Stimulated activated CD8-positive, alpha-beta memory T cell treated with anti-CD3 and anti-CD28 coated beads, Interleukin-7, amount 100 ng/mL, for 4 hours (primary cell): ENCODE measurements at places on chromosomes 16 and 17.

DNA sequence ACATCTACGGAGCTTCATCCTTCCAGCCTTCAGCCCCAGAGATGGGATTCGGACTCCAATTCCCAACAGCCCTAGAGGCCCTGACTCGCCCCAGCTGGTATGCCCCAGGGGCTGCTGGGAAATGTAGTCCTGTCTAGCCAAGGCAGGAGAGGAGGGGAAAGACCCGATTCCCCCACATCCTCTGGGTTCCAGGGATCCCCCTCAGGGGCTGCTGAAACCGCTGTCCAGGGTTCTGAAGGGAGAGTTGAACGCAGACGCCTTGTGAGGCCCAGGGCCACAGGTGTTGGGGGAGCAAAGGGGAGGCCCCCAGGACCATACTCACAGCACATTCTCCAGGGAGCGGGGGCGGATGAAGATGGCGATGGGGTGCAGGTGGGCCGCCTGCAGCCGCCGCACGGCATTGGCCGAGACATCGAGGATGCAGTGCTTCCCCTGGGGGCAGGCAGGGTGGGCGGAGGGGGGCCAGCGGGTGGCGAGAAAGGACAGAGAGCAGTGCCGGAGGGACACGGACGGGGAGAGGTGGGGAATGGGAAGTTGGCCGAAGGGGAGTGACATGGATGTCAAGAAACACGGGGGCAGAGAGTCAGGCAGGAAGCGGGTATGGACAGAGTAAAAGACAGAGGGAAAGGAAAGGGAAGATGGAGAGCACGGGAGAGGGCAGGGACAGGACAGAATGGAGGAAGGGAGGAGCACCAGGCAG, 12.6 kb upstream of the ASGR1 start:
- DNase-seq: no peak

DNA sequence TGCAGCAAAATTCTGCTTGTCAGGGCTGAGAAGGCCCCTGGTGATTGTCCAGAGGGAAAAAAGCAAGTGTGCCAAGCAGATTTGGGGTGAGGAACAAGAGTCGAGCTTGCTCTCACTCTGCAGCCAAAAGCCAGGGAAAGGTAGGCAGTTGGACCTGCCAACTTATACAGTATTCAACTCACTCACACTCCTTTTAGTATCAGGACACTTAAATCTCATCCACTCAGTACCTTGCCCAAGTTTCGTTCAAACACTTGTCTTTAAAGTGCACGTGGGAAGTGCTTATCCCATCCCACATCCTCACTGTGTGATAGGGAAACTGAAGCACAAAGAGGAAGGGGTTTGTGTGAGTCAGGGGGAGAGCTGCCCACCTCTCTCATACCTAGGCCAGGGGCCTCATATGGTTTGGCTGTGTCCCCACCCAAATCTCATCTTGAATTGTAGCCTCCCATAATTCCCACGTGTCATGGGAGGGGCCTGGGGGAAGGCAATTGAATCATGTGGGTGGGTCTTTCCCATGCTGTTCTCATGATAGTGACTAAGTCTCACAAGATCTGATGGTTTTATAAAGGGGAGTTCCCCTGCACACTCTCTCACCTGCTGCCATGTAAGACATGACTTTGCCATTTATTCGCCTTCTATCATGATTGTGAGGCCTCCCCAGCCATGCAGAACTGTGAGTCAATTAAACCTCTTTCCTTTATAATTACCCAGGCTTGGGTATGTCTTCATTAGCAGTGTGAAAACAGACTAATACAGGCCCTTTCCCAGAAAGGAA, 25.6 kb upstream of the CES5A start:
- DNase-seq: no peak

DNA sequence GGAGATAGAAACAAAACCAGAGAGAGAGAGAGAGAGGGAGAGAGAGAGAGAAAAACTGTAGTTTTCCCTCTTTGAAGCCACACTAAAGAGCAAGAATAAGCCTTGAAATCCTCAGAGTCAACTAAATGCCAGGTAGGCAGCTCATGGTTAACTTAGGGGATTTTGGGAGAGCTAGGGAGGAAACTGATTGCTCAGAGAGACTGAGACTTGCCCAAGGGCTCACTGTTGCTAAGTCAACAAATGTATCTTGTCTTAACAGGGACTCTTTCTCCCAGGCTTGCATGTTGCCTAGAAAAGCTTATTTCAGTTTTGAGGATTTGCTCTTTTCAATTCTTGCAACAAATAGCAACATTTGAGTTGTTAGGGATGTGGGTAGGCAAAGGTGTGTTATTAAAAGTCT, 4.5 kb upstream of the SLC5A11 start:
- DNase-seq: no peak

GRCh38 chr16:70653406-70653805, 7.0 kb downstream of the IL34 start:
- DNase-seq: no peak

GRCh38 chr17:82972836-82973372, 106.5 kb upstream of the METRNL start:
- DNase-seq: no peak

DNA sequence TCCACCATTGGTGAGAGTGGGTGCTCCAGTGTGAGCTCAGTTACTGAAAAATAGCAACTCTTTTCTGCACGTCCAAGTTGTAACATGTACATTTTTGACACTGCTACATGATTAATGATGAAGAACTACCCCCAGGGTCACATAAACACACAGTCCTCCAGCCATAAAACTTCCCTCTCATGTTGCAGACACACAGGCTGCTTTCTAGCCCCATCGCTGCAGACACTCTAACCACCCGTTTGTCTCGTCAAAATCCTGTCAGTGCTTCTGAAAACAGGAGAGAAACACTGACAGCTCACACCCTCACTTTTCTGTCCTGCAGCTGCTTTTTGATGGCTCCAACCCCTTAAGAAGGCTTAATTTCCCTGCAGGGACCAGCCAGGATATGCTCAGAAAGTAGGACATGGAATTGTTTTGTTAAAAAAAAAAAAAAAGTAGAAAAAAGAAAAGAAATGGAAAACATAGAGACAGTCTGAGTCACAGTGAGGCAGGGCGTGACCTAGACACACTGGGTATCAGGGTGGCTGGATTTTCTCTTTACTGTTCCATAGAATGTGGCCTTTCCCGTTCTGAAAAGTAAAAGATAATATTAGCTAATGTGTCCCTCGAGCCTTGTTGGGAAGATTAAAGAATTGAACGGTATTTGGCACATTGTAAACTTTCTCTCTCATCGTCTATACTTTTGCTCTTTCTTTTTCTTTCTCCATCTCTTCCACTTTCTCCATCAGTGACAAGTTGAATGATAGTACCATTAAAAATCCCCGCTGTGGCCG, 20.7 kb upstream of the CCL5 start:
- DNase-seq: no peak

GRCh38 chr17:45050481-45051059, 862 bp downstream of the DCAKD start:
- peak; percentile 21 for DNase-seq

- no peak for DNase-seq
These were observed 221.9 kb upstream of the CACNG5 start for GRCh38 chr17:66612993-66613392.

GRCh38 chr16:65772134-65772732, 594.3 kb upstream of the CDH5 start:
- no peak for DNase-seq

GRCh38 chr17:7217113-7217987, 2.3 kb downstream of the DLG4 start:
- DNase-seq: no peak

DNA sequence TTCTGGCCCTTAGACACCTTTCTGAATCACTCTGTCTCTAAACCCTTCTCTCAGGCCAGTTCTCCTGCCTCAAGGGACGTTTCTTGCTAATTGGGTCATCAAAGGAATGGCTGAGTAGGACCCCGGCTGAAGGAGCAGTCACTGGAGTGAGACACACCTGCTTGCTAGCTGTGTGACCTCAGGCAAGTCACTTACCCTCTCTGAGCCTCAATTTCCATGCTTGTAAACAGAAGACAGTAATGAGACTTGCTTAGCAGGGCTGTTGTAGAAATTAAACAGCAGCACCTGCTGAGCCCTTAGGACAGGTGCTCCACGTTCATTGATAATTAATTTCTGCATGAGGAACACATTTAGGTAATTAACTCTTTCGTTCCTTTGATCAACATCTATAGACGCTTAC, 6.8 kb downstream of the CIBAR2 start:
- DNase-seq: no peak

- DNase-seq: peak; percentile 77
These were observed 304.4 kb downstream of the SEC14L1 start for GRCh38 chr17:77444984-77445759.

DNA sequence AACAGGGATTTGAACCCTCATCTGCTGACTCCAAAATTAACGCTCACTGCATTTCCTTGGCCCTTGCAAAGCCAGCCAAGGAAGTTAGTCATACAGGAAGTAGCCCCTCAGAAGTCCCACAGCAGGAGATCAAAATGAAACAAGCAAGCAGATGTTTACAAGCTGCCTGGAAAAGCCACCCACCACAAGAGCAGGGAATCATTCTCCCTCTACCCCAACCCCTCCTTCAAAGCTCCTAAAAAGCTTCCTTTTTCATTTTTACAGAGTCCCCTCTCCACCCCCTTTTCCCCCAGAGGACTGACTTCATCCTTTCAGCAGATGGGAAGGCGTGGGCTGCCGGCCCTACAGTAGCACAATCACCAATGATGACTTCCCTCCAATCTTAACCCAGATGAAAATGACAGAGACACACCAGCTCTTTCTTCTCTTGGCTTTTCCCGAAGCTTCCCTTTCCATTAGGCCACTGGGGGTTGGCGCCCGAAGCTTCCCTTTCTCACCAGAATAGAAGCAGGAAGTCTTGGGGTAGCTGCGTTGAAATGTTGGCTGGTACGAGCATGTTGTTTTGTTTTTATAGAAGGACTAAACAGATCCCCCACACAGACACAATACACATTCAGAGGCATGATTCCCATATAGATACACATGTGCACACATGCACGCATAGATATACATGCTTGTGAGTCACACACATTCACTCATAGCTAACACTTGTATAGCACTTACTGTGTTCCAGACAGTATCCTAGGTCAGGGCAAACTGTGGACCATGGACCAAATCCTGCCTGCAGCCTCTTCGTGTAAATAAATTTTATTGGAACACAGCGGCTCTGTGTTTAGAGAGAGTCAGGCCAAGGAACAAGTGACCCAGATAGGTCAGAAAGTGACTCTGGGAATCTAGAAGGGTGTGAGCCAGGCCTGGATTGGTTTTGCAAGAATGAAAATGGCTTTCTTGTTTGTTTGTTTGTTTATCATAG, 17.4 kb downstream of the ITPRIPL2 start:
- DNase-seq: no peak

DNA sequence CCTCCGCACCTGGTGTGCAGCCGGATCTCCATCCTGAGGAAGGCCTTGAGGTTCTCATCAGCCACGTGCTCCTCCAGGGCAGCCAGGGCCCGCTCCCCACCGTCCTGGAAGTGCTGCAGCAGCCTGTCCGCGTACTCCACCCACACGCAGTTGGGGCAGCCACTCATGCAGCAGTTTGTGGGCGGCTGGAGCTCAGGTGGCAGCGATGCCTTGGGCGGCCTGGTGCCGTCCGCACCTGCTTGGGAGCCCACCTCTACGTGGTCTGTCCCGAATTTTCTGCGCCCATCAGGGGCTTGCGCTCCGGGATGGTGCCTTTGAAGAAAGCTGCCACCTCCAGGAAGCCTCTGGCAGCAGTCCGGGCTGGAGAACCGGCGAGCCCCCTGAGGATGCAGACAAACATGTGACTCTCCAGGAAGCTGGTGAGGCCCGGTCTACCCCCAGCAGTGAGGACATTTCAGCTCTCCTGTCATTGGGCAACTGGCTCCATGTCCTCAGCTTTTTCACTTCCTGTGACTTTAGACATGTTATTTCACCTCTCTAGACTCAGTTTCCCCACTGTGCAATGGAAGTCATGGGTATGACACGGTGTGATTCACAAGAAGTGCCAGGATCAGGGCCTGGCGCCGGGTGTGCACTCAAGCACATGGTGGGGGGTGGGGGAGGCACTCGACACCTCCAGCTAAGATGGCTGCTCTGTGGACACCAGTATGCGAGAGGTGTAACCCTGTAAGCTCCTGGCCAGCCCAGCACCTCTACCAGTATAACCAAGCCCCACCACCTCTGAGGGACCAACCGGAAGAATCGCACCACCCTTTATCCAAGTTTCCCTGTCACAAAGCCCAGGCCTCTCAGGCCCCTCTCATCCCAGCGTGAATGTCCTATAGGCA, 957 bp downstream of the OXLD1 start:
- peak; percentile 51 for DNase-seq

DNA sequence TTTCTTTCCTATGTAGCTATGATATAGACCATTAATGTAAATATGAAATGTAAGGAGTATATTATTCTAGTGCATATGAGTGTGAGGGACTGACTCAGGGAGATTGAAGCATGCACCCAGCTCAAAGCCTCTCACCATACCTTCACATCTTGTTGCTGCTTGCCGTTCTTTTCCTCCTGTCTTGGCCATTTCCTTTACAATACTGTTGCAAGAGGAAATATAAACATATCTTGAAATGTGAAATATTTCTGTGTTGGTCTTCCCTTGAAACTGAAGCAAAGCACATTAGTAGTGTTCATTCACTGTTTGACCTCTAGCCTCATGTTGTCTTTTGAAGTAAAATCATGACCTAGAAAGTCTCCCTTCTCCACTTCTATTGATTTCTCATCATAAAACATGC, 46.6 kb downstream of the PHKB start:
- DNase-seq: no peak

- DNase-seq: no peak
These were observed 37.9 kb upstream of the SMIM36 start for GRCh38 chr17:55549140-55549539.

DNA sequence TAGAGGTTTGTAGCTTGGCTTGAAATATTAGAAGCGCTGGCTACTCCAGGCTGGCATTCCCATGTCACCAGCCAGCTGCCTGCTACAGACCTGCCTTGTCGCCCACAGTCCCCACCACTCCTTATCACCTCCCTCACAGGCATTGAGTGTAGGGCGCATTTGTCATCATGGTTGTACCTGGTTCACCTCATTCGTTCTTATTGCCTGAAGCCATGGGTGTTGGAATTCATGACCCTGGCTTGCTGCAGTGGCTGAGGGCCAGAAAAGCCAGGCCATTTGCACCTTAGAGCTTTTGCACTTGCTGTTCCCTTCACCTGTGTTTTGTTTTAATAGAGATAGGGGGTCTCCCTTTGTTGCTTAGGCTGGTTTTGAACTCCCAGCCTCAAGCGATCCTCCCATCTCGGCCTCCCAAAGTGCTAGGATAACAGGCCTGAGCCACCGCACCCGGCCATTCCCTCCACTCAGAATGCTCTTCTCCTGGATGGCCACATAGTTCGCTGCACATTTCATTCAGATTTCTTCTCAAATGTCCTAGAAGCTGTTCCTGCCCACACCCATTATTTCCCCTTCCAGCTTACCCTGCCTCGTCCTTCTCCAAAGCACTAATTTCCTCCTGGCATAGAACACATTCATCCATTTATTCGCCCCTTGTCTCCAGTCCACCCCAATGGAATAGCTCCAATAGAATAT, 97.6 kb downstream of the C16orf78 start:
- no peak for DNase-seq

GRCh38 chr17:7686222-7687071, 843 bp downstream of the TP53 start:
- DNase-seq: peak; percentile 60
